NCI-H2107 (cell line): ENCODE measurements at places on chromosomes 2 and 18.

GRCh38 chr2:60872510-60872928, 8.9 kb upstream of the REL start:
- DNase-seq: no peak

DNA sequence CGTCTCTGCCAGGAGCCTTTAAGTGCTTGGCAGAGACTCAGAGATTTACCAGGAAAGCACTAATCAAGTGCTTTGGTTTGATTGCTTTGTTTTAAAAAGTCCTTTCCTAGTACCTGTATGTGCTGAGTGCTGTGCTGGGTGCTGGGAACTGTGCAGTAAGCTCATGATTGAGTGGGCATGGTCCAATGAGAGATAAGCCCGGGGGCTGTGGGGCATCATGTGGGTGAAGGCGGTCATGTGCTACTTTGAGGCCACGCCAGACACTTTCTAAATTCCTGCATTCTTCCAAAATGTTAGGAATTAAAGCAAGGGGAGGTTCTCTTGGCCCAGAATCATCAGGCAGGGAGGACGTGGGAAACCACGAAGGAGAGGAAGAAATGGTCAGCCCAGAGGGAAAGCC, 109.0 kb downstream of the ACAA2 start:
- no peak for DNase-seq

DNA sequence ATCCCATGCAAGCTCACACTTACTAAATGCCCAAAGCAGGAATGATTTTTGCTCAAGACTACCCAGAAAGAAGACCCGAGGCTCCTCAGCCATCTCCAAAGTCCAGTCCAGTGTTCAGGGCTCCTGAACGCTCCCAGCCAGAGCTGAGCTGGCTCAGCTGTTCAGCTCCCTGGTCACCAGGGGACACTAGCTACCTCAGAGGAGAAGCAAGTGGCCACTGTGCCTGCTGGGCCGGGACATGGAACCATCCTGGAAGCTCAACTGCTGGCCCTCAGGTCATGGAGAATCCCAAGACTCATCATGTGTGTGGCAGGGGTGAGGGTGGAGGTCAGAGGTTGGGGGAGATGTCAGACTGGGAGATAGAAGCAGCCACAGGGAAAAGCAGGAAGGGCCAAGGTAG, 89.0 kb downstream of the GALNT14 start:
- no peak for DNase-seq

- no peak for DNase-seq
These were observed 3.5 kb downstream of the CRIM1 start for GRCh38 chr2:36359067-36359466.

- DNase-seq: no peak
These were observed 27.5 kb upstream of the FAM237A start for GRCh38 chr2:206614811-206615210.

- DNase-seq: no peak
These were observed 81.4 kb upstream of the GATA6 start for GRCh38 chr18:22088029-22088428.

DNA sequence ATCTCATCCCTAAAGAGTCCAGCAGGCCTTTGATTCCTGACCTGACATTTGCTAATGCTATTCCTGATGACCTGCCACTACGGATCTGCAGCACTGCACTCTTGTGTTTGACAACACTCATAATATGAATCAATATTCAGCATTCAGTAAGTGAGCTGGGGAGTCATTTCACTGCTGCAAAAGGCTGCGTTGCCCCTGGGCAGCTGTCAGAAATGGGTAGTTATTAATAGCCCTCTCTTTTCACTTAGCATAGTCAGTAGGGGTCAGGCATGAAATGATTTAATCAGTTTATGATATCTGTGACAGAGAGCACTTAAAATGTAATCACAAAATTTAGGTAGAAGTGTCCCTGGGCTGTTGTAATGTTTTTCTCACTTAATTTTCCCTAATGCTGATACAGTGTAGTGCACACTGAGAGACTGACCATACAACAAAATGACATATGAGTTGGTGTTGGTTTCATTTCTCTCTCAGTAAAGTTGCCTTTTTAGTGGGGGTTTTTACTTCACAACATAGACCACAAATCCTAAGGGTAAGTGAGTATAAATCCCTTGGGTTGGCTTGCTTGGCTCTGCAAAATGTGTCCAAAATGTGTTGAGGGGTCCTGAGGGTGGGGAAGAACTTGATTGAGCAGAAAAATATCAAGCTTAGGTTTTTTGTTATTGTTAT, 184.8 kb downstream of the CAMKMT start:
- no peak for DNase-seq

DNA sequence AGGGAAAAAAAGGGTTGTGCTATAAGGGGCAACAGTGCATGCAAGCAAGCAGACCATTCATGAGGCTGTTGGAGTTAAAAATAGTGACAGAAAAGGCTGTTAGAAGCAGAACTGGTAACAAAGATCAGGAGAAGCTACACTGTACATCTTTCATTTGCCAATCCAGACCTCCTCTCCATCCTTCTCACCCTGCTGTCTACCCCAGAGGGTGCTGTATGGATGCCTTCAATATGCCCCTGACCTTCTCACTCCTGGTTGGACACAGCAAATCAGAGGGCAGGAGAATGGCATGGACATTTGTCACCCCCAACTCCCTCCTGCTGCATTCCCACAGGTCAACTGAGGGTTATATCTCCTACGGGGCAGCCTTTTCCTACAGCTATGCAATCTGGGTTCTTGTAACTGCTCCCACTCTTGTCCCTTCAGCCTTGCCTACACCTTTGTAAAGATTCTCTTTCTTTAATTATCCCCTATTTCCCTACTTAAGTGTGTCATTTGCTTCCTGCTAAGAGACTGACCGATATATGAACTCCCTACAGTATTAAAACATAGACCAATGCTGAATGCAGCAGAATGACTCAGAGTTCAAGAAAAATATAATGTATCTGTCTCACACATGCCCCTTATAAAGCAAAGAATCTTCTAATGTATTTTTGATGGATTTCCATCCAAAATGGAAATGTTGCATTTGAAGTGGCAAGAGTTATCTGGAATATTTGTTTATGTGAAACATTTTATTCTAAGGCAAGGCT, 169.2 kb upstream of the NCKAP5 start:
- no peak for DNase-seq

GRCh38 chr2:227856697-227857096, 14.7 kb upstream of the DAW1 start:
- no peak for DNase-seq

GRCh38 chr2:101145406-101145805, 5.8 kb downstream of the TBC1D8 start:
- DNase-seq: no peak

- no peak for DNase-seq
These were observed 44.5 kb upstream of the ACVR2A start for GRCh38 chr2:147800316-147800715.

DNA sequence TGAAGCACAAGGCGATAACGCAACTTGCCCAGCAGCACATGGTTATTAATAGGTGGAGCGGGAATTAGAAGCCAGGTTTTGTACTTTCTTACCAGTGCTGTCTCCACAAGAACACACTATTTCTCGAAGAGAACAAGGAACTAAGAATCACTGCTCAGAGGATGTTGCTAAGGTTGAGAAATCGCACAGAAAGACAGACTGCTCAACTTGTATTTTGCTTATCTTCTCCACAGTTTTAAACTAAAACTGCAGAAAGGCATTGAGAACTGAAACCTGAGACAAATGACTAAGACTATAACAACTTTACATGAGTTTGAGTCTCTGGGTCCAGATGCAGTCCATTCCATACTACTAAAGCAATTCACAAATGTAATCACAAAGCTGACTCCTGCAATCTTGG, 6.2 kb downstream of the PRKD3 start:
- DNase-seq: no peak

GRCh38 chr2:238169048-238169707, 10.4 kb downstream of the ERFE start:
- no peak for DNase-seq

DNA sequence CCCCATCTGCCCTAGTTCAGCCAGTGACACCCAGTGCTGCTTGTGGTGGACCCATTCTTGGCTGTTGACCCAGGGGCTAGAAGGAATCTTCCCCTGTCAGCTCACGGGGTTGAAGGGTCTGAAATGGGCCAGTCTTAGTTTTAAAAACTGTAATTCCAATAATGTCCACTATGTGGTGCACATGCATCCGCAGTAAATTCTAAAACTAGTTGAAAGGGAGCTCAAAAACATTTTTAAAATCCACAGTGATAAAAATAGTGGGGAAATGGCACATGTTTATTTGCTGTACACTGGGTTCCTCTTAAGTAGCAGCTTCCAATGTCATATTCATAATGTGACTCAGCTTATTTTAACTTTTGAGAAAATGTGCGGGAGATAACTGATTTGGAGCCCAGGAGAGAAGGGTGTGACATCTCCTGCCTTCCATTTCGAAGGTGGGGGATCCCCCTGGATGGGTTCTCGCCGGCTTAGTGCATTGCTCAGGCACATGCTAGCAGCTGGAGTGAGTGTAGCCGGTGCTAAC, 32.8 kb downstream of the GRHL1 start:
- peak; percentile 0 for DNase-seq

DNA sequence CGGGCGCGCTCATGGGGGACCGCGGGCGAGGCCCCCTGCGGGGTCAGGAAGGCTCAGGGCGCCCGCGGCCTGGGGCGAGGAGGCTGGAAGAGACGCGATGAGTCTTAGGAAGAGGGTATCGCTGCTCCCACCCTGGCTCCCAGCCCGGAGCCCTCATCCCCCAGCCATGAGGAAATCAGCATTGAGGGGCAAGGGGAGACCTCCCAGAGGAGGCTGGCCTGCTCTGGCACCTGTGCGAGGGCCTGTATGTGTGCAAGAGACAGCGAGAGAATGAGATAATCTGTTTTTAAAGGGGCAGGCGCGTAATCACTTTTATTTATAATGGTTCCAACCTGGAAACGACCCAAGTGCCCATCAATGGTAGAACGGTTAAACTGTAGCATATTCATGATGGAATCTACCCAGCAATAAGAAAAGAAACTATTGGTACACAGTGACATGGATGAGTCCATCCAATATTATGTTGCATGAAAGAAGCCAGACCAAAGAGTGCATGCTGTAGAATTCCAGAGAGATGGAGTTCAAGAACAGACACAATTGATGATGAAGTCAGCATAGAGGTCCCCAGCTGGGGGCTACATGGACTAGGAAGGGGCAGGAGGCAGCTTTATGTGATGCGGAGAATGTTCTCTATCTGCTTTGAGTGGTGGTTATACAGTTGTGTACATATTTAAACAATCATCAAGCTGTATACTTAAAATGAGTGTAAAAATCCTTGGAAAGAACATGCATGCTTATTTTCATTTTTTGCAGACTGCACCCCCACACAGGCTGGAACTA, 14.4 kb downstream of the FBXO41 start:
- no peak for DNase-seq

- peak; percentile 53 for DNase-seq
These were observed 109.1 kb upstream of the CTDP1 start for GRCh38 chr18:79570266-79571201.

- DNase-seq: peak; percentile 3
These were observed 142.0 kb upstream of the UNC80 start for GRCh38 chr2:209629597-209629996.

DNA sequence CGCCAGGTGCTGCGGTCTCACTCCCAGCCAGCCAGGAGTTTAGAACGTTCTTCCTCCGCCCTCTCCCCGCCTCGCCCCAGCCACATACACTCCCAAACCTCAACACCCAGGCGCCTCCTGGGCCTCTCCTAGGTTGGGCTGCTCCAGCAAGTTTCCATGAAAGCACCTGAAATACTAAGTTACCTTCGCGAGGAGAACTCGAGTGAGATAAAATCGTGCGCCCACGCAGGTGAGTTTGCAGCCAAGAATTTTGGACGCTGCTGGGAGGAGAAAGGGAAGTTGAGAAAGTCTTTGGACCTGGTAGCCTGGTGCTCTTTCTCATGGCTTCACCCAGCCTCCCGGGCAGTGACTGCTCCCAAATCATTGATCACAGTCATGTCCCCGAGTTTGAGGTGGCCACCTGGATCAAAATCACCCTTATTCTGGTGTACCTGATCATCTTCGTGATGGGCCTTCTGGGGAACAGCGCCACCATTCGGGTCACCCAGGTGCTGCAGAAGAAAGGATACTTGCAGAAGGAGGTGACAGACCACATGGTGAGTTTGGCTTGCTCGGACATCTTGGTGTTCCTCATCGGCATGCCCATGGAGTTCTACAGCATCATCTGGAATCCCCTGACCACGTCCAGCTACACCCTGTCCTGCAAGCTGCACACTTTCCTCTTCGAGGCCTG, at the start of gene GPR39:
Gene GPR39, plus strand, starts transcription at position 83 of the 673 bp plus-strand sequence.
- no peak for DNase-seq
